ENCODE measurements at places on chromosomes 11 and 22.

DNA sequence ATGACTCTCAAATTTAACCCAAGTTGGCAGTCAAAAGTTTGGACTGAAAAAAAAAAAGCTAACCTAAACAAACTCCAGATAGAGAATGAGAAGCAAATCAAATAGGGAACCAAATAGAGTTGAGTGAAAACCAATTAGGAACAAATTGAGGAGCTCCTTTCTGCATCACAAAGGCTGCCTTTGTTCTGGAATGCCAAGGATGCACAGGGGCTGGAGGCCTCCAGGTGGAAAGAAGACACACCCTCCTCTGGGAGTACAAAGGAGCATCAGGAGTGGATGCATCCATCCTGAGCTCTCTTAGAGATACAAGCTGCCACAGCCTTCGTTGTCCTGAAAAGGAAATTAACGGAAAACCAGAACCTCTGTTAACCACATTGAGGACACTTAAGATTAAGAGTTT lies 73.3 kb downstream of the MRGPRX1 start:
- no peak for DNase-seq

- no peak for DNase-seq
These were observed 46.6 kb upstream of the TENM4 start for GRCh38 chr11:79487412-79487811.

- DNase-seq: no peak
These were observed 36.4 kb upstream of the DKK3 start for GRCh38 chr11:12044799-12045198.

- no peak for DNase-seq
These were observed 27.1 kb downstream of the PARVA start for GRCh38 chr11:12404436-12404835.

- peak; percentile 64 for DNase-seq
These were observed 831.2 kb downstream of the METTL15 start for GRCh38 chr11:28939381-28939780.

- DNase-seq: no peak
These were observed 399.6 kb downstream of the TMEM135 start for GRCh38 chr11:87437133-87437843.

- no peak for DNase-seq
These were observed 10.0 kb downstream of the ARFGAP3 start for GRCh38 chr22:42847110-42847509.

DNA sequence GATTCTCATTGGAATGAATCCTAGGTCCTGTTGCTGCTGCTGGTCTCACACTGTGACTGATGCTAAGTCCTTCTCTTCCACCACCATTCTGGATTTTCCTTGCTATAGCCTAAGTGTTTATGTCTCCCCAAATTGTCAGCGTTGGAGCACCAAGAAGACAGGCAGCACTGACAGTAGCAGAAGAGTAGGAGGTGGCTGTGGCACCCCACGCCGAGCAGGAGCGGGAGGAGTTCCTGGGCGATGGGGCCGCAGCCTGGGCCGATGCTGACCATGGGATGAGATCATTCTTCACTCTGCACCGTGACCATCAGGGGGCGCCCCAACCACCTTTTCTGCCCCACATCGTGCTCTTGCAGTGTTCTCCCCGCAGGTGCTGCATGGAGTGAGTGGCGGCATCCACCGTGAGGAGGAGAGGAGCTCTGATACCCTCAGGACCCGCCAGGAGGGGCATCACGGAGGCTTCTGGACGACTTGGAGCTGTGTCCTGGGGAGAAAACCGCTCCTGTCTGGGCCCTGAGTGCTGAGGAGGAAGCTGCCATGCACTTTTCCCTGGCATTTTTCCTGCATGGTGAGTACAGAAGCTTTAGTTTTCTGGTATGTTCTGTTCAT lies 57.0 kb downstream of the LRRC74B start:
- DNase-seq: peak; percentile 43
